ENCODE measurements at places on chromosomes 13 and 19.

DNA sequence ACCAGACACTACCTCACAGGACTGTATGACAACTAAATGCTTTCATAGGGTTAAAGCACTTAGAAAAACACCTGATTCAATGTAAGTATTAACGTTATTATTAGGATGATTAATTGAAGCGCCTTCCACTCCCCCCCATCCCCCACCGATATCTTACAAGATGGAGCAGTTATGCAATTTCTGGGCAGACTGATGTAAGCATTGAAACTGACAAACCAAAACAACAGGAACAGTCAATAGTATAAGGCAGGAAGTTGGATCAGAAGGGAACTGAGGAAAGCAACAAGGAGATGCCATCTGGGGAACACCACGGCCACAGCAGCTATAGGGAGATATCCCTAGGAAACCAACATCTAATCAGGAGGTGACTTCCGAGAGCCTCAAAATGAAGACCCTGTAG, 3.8 kb downstream of the LCP1 start:
- DNase-seq = no peak

DNA sequence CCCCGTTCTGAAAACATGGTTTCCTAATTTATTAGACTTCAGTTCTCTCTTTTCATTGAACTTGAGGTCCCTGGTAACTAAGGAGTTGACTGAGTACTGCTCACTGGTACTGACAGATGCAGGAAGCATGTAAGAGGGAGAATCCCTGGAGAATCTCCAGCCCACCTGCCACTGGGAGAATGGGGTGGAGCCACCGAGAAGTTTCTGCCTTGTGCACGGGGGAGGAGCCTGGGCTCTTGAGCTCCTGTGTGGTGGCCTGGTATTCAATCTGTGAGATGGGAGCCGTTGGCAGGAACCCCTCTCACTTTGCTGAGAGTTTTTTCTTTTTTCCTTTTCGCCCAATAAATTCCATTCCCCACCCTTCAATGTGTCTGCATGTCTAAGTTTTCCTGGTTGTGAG, 13.2 kb upstream of the AKAP11 start:
- no peak for DNase-seq

GRCh38 chr13:111080642-111081041, 34.5 kb upstream of the ARHGEF7 start:
- DNase-seq = no peak

DNA sequence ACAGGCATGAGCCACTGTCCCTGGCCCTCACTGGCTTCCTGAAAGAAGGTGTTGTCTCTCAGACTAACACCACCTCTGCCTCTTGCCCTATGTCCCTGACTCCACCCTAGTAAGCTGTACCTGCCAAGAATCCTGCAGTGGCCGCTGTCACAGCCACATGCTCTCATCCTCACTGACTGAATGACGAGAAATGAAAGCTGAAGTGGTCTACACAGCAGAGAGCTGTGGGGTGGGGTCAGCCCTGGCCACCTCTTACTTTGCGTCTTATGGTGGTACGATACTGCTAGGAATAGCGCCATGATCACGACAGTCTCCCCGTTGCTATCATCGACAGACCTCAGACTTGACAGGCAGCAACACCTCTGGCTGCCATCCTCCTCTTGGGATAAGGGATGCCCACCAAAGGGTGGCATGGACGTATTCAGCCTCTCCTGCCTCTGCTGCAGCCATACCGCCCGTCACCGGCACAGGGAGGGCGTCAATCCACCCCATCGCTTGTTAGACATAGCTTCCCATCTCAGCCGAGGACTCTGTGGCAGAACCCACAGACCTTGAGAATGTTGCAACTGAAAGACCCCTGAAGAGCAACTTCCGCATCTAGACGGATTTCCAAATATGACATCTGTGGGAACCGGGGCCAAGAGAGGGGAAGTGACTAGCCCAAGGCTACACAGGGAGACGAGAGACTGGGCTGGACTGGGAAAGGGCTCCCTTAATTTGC, 809 bp downstream of the MYO1F start:
- DNase-seq = no peak

- no peak for DNase-seq
Measured at GRCh38 chr19:55158848-55159749, 1.6 kb upstream of the TNNI3 start.

- no peak for DNase-seq
Measured at GRCh38 chr13:20456737-20457136, 68.9 kb downstream of the CRYL1 start.

GRCh38 chr19:56252699-56253422, 19.7 kb upstream of the EDDM13 start:
- DNase-seq = peak; percentile 8

GRCh38 chr19:6720369-6721137, at the start of gene C3:
C3 (minus strand) TSS chr19:6720650; CDS start chr19:6720589, 61 bp downstream.
- DNase-seq = no peak

- DNase-seq = no peak
Measured at GRCh38 chr19:41932259-41932719, 4.0 kb upstream of the ERFL start.

GRCh38 chr19:32563761-32564160, 17.2 kb upstream of the PDCD5 start:
- DNase-seq = no peak

GRCh38 chr19:46954993-46955812, 64.4 kb upstream of the NPAS1 start:
- DNase-seq = no peak

- DNase-seq = no peak
Measured at GRCh38 chr13:105616333-105617075, 919.0 kb downstream of the EFNB2 start.

DNA sequence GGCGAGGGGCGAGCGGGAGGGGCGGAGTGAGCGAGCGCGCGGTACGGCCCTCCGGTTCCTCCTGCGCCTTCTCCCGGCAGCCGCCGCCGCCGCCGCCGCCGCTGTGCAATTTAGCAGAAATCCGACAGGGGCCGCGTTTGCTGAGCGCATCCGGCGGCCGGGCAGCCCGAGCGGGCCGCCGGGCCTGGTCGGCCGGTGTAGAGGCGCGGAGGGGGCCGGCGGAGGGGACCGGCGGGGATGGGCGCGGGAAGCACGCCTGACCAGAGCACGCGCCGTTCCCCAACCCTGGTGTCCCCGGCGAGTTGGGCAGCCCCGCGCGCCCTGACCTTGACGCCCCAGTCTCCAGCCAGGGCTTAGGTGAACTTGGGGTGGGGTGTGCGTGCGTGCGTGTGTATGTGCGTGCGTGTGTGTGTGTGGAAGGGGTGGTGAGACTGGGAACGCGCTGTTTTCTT, 144.5 kb upstream of the ZNF536 start:
- DNase-seq = peak; percentile 40

- DNase-seq = no peak
Measured at GRCh38 chr13:63308549-63309165, 1893.0 kb upstream of the PCDH20 start.

GRCh38 chr13:99347335-99347878, 40.2 kb upstream of the GPR183 start:
- no peak for DNase-seq

- no peak for DNase-seq
Measured at GRCh38 chr19:16867211-16867610, 21.6 kb upstream of the F2RL3 start.

DNA sequence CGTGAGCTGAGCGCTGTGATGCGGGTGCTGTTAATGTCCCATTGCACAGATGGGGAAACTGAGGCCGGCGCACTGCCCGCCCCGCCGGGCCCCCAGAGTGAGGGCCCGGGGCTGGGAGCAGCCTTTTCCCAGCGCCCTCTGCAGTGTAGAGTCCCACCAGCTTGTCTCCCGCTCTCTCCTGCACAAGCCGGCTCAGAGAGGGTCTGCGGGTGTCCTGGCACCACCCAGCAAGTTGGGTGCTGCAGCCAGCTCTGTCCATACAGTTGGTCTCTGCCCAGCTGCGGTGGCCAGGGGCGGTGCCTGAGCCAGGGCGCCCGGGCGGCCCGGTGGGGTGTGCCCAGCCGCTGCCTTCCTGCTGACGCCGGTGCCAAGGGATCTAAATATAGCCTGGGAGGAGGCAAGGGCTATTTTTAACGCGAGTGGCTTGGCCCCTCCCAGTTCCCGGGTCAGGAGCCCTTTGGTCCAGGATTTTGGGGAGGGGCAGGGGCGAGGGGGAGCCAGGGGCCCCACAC, 19.3 kb downstream of the GADD45B start:
- no peak for DNase-seq

DNA sequence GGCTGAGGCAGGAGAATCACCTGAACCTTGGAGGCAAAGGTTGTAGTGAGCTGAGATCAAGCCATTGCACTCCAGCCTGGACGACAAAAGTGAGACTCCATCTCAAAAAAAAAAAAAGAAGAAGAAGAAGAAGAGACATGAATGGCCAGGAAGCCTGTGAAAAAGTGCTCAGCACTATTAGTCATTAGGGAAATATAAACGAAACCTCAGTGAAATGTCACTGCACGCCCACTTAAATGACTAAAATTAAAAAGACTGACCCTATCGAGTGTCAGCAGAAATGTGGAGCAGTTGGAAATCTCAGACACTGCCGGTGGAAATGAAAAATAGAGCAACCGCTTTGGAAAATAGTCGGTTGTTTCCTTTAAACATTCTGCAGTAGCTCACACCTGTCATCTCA, 5.5 kb upstream of the TYROBP start:
- no peak for DNase-seq

- no peak for DNase-seq
Measured at GRCh38 chr13:56906909-56907308, 233.8 kb upstream of the PRR20A start.

- DNase-seq = no peak
Measured at GRCh38 chr13:86174622-86175021, 375.4 kb upstream of the SLITRK6 start.

- no peak for DNase-seq
Measured at GRCh38 chr19:18179957-18180356, 6.3 kb downstream of the IFI30 start.

- DNase-seq = no peak
Measured at GRCh38 chr13:69458013-69458412, 649.6 kb upstream of the ATXN8OS start.

- DNase-seq = no peak
Measured at GRCh38 chr19:16135430-16136127, 7.9 kb upstream of the HSH2D start.

Measured in fibroblast of skin of left biceps (primary cell).